ENCODE measurements at places on chromosomes 7 and 10. TPM values are rescaled to one million over a fixed set of nuclear protein-coding genes. Genes with fewer than 3 reads are reported as not detected.

GRCh38 chr10:1933215-1933614, 195.9 kb upstream of the ADARB2 start:
- no peak for DNase-seq

DNA sequence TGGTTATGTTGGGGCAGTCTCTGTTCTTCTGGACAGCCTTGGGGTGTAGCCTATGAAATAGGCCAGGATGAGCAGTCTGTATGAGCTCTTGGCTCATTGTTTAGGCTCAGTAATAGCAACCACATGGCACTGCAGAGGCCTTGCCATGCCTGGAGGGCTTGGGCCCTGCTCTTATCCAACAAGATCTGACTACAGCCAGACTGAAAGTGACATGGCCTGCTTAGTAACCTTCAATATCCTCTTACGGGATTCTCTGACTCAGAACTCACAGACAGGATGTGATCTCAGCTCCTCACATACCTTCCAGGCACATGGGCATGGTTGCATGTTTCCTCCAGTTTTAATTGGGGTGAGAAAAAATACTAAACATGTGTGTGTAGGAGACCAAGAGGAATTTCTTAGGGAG, 289.3 kb downstream of the PTEN start:
- no peak for DNase-seq

DNA sequence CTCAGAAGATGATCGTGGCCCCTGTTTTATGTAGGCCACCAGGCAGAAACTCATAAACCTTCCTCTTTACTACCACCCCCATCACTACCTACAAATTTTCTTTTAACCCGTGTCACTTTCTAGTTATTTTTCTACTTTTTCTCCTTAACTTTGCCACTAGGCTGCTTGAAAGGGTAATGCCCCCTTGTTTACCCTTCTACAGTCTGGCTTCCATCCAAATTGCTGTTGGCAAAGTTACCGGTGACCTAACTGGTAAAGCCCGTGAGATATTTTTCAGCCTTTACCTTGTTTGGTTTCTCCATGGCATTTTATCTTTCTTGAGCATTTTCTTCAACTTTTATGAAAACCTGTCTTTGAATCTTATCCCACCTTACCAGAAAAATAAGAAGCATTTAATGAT, 153.0 kb downstream of the WNT2 start:
- DNase-seq: no peak

DNA sequence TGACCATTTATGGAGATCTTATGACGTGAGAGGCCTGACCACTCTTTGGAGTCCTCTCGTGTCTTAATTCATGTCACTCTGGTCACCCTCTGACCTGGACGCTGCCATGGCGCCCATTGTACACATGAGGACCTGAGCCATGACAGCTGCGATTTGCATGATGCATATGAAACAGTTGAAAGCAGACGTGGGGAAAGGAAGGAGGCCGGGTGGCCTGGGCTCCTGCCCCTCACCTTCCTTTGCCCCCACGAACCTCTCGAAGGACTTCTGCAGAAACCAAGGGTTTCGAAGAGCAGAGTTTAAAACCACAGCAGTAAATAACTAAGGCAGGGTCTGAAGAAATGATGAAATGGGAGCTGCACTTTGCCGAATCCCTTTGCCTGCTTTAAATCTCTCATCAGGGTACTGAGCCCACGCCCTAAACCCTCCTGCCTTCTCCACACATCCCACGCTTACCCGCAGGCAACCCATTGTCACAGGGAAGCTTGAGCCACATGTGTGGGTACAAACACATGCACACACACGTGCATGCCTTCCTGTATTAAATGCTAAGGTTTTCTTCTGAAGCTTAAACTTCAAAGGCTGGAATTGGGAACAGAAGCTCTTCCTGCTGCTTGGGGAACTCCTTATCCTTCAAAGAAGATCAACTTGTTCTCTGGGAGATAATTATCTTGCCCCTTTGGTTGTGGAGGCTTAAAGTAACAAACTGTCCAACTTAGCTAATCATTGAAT, 11.7 kb upstream of the CALML3 start:
- no peak for DNase-seq

DNA sequence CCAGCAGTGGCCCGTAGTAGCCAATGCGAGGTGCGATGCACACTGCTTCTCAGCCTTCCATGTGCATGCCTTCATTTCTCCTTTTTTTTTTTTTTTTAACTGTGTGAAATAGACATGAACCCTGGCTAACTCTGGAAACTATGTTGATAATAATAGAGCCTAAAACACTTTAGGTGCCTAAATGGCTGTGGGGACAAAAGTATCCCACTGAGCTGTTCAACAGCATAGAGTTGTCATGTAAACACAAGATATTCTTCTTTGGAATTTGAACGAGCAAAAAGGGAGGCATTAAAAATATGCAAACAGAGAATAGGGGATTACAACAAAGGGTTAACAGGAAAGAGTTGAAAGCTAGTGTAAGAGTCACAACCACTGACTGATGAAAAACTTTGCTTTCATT, 162.1 kb upstream of the NOBOX start:
- DNase-seq: no peak

GRCh38 chr7:70371652-70372051, 760.3 kb upstream of the GALNT17 start:
- no peak for DNase-seq

DNA sequence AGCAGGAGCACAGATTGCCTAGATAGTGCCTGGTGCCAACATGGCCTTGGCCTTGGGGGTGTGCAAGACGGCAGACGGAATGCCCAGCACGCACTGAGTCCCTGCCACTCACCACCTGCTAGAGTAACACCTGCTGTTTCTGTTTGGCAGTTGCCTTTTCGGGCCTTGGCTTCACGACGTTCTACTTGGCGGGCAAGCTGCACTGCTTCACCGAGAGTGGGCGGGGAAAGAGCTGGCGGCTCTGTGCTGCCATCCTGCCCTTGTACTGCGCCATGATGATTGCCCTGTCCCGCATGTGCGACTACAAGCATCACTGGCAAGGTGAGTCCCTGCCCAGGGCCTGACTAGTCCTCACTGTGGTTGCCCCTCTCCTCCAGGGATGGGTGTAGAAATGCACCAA, 118.0 kb downstream of the PLPP4 start:
- DNase-seq: no peak

- DNase-seq: no peak
Observed at GRCh38 chr7:26340476-26341018, 48.9 kb downstream of the SNX10 start.

DNA sequence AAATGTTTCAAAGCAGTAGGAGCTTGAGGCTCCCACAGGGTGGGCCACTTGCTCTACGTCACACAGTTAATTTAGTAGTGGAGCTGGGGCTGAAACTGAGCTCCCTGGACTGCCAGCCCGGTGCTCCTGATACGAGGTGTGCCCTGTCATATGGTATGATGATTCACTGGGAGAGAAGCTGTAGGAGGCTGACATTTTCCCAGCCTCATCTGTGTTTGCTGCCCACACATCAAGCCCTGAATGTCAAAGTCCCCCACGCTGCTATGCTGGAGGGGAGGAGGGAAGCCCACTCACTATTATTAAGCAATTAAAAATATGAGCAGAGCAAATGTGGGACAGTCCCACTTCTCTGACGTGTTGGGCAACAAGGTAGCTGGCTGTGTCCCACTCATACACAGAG, 81.2 kb upstream of the SORCS3 start:
- DNase-seq: no peak

GRCh38 chr7:88566162-88566729, 193.3 kb upstream of the ZNF804B start:
- DNase-seq: no peak

GRCh38 chr10:130686689-130687300, 550.6 kb downstream of the GLRX3 start:
- no peak for DNase-seq

- DNase-seq: no peak
Observed at GRCh38 chr10:129966370-129966888, 2.4 kb upstream of the EBF3 start.

DNA sequence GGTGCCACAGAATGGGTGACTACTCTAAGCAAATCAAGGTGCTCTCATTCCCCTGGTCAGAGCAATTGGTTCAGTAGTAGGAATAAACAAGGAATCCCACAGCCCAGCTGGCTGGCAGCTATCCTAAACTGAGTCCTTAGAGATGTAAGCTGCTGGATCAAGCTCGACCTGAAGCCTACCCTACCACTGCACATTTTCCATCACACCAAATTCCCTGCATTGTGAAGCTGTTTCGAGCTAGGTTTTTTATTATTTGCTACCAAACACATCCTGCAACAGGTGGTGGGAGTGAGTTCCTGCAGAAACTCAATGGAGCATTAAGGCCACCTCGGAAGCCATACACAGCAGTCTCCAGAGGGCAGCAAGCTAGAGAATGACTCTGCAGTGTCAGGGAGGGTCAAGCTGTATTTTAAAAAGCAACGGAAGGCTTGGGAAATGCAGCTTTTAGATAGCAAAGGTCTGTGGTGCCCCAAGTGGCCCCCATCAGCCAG, 33.7 kb upstream of the TNRC18 start:
- DNase-seq: no peak

- no peak for DNase-seq
Observed at GRCh38 chr7:80916770-80917741, 1.8 kb downstream of the SEMA3C start.

GRCh38 chr10:78251016-78251385, 217.3 kb downstream of the RPS24 start:
- no peak for DNase-seq

DNA sequence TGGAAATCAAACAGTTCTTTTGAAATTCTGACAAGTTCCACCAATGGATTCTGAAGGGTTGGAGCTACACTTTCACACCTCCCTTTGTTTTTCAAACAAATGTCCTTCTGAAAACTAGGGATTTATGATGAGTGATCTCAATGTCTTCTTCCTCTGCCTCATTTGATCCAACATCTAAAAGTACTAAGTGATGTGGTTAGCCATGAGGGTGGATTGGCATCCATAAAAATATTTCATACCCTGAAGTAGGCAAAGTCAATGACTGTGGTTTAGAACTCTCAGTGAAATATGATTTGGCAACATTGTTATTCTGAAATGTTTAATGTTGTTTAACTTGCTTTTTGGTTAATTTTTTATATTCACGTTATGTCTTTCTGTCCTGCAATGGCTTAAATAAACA, 136.9 kb downstream of the MBL2 start:
- no peak for DNase-seq

- no peak for DNase-seq
Observed at GRCh38 chr7:25028370-25029021, 48.5 kb upstream of the OSBPL3 start.

- DNase-seq: no peak
Observed at GRCh38 chr10:36765782-36766414, 359.5 kb upstream of the ANKRD30A start.

GRCh38 chr10:10897400-10897799, 120.3 kb upstream of the CELF2 start:
- DNase-seq: no peak

DNA sequence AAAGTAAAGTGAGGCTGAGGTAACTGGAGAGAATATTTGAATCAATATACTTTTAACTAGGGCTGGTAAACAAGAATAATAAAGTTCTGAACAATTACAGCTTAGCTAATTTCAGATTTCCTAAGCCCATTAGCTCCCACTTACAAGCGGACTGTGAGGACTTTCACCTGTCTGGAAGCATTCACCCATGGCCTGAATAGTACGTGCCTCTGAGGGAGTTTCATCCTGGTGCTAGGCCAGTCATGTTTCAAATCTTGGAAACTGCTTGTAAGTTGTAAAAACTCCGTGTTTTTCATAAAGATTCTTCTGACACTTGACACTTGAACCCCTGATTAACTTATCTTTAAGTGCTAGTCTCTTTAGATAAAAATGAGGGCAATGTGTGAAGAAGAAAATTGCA, 975.2 kb upstream of the GHITM start:
- DNase-seq: no peak

DNA sequence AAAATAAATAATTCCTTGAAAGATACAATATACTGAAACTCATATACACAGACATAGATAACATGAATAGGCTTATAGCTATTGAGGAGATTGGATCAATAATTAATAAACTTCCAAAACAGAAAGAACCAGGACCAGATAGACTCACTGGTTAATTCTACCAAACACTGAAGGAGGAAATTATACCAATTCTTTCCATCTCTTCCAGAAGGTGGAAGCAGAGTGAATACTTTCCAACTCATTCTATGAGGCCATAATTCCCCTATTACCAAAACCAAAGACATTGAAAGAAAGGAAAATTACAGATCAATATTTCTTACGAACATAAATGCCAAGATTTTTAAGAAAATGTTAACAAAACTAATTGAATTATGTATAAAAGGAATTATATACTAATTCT, 624.8 kb upstream of the LRRTM3 start:
- no peak for DNase-seq

DNA sequence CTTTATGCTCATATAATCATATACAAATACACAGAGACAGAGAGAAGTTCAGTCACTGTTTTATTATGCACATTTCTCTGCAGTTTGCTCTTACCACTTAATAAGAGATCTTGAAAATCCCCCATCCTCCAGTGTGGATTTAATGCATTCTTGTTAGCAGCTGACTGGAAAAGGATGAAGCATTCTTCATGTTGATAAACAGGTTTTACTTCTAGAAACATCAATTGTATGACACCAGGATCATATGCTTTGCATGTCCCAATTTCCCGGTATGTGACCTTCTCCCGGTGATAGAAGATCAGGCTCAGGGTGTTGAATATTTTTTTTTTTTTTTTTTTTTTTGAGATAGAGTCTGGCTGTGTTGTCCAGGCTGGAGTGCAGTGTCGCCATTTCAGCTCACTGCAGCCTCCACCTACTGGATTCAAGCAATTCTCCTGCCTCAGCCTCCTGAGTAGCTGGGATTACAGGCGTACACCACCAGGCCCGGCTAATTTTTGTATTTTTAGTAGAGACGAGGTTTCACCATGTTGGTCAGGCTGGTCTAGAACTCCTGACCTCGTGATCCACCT, 6.2 kb upstream of the CREB3L2 start:
- DNase-seq: no peak

DNA sequence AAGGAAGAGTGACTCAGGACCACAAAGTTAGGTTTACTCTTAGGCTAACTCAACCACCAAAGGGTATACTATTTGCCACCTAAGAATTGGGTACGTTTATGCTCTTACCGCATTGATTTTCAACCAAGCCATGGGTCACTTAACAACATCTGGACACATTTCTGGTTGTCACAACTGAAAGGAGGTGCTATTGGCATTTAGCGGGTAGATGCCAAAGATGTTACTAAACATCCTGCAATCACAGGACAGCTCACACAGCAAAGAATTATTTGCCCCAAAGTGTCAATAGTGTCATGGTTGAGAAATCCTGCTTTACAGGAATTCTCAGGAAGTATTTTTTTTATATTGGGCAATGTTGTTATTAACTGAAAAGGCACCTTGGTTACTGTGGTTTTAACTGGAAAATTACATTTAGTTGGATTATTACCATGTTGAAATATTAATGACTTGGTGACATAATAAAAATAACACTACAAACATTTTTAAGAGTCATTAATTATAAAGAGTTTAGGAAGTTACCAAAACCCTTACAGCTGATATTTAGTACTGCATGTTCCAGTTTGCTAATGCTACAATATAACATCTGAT, 185.0 kb upstream of the TMEM196 start:
- no peak for DNase-seq

Gene WASL
- polyA plus RNA-seq: 3.4 TPM

Gene CCL24
- not detected for polyA plus RNA-seq

Gene AQP1
- not detected for polyA plus RNA-seq

Gene CARD11
- 55.3 TPM for polyA plus RNA-seq

Gene WNT16
- 3.3 TPM for polyA plus RNA-seq

Gene SLC39A12
- not detected for polyA plus RNA-seq
